Activated naive CD4-positive, alpha-beta T cell treated with anti-CD3 and anti-CD28 coated beads, Interleukin-2, amount 10 ng/mL, durations not matched to agents 7 days and 5 days (primary cell): ENCODE measurements at places on chromosomes 7 and 10.
A peak's percentile ranks its signal among the peaks of the same experiment; 100 is the strongest.

DNA sequence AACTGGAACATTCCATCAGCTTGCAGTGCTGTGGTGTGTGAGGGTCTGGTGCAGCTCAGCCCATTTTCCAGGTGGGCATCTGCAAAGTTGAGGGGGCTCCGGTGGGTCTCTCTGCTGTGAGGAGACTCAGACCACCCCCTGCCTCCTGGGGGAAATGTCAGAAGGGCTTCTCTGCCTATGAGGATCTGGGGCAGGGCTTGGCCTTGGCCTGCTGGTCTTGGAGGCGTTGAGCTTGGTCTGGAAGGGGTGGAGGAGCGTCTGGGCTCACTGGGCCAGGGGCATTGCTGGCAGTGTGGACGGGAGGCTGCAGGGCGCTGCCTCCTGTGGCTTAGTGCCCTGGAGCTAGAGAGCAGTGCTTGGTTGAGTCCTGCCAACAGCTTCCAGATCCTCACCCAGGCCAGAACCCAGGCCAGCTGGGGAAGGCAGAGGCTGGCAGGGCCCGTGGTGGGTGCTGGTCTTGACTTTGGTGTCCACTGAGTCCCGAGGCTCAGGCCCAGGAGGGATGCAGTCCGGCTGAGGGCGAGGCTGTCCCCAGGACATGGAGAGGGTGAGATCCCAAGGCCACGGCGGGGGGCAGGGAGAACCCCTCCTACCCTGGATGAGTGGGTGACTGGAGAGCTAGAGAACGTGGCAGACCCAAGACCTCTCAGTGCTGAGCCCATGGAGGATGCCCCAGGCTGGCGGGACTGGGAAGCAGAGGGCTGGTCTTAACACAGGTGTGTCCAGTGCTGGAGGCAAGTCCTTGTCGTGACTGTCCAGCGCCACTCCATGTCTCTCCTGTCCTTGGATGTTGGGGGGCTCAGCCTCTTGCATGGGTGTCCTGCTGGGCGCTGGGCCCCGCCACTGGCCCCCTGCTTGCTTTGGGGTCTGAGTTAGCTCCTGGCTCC, 2.8 kb downstream of the SPRN start:
- DNase-seq = no peak

DNA sequence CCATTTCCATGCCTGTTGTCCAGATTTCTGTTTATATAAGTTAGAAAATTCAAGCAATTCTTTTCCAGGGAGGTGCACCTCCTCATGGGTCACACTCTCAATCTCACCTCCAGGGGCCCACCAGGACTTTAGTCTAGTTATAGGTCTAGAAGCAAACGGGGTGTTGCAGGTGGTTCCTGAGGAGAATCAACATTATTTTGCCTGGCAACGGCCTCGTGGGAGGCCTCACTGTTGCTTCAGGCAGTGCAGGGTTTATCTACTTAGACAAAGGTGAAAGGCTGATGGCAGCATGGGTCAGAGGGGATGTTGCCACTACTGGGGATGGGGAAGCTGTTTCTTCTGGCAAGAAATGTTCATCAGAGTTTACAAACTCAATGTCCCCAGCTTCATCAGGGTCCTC, 56.7 kb upstream of the LRRC18 start:
- DNase-seq = no peak

DNA sequence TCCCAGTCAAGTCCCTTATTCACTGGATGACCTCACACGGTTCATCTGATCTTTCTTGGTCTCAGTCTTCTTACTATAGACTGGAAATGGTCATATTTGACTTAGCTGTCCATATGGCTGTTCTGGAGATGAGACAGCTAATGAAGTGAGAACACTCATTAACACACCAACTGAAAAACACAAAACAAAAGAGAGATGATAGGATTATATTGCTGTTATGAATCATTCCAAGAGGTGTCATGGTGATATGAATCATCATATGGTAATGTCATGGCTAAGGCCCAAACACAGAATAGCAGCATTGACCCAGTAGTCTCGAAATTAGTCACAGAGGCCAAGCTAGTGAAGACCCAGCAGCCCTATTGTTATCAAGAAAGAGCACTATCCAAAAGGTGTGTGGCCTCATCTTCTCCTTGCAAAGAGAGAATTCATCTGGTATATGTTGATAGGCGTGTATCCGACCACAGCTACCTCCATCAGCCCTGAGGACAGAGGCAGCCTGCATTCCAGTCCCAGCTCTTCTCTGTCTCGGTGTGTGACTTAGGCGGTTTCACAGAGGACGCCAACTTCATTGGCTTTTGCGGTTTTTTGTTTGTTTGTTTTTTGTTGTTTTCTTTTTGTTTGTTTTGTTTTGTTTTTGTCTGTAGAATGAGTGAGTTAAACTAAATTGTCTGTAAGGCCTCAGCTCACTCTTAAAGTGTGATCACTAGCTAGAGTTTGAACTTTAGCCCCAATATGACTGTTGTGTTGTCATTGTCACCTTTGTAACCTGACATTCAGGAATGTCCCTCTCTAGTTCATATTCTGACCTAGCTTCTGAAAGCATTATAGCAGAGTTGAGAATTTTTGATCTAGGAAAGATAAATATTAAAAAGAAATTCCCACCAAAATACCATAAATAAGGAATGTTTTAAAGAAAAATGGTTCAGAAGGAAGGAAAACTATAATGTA, 97.4 kb upstream of the PDCD4 start:
- peak; percentile 25 for DNase-seq

GRCh38 chr10:82288461-82288881, 413.5 kb downstream of the NRG3 start:
- no peak for DNase-seq

DNA sequence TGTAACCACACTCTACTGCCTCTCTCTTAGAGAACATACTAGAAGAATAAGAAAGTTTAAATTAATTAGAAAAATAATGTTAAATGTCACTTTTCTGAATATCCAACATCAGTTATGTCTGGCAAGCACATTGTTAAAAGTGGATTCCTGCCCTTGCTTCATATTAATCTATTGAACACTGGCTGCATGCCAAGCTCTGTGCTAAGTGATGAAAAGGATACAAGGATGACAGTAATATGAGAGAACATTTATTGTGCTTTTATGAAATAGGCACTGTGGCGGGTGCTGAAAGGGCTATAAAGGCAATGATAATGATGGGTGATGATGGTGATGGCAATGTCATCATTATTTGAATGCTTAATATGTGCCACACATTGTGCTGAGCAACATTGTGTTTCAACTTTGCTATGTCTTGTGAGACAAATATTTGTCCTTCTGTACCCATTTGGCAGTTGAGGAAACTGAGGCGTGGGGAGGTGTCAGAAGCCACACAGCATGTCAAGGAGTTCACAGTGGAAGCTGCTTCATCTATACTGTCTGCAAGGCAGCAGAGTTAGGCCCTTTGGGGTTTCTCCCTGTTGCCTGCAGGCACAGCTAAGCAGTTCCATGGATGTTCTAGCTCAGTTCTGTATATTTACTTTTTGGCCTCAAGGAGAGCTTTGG, 64.2 kb upstream of the RAPGEF5 start:
- DNase-seq = no peak

DNA sequence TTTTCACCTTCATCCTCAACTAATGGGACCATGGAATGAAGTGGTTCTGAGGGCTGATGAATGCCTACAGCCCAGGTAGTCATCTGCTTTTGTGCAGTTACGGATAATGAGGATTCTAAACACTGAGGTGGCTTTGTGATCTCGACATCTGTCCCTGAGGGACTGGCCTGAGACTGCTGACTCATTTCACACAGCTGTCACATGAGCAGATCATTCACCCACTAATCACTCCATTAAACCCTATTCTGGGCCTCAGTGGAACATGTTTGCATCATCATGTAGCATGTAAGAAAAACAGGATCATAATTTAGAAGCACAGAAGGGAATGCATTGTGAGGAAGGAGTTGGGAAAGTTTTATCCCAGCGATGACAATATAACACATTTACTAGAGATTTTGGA, 79.4 kb upstream of the FEZF1 start:
- DNase-seq = no peak

- peak; percentile 60 for DNase-seq
Measured at GRCh38 chr10:72079356-72079755, 9.0 kb downstream of the SPOCK2 start.
